ENCODE measurements at places on chromosomes 5 and 9.

DNA sequence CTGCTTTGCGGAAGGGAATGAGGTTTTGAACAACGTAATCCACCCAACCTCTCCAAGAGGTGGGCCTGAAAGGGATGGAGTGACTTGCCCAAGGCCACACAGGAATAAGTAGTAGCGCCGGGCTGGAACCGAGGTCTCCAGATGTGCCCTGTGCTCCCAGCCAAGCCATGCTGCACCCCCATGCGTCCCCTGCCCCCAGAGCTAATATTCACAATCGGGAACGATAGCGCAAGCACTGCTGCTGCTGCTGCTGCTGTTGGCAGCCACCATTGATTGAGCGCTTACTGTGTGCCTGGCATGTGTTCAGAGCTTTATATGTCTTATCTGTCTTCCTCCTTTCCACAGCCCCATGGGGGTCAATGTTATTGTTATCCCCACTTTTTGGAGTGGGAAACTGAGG lies 43.9 kb downstream of the AMBP start:
- no peak for DNase-seq

- peak; percentile 77 for DNase-seq
Measured at GRCh38 chr5:136814619-136815378, 449.5 kb upstream of the TRPC7 start.

- peak; percentile 11 for DNase-seq
Measured at GRCh38 chr5:60674251-60675069, 25.5 kb downstream of the DEPDC1B start.

DNA sequence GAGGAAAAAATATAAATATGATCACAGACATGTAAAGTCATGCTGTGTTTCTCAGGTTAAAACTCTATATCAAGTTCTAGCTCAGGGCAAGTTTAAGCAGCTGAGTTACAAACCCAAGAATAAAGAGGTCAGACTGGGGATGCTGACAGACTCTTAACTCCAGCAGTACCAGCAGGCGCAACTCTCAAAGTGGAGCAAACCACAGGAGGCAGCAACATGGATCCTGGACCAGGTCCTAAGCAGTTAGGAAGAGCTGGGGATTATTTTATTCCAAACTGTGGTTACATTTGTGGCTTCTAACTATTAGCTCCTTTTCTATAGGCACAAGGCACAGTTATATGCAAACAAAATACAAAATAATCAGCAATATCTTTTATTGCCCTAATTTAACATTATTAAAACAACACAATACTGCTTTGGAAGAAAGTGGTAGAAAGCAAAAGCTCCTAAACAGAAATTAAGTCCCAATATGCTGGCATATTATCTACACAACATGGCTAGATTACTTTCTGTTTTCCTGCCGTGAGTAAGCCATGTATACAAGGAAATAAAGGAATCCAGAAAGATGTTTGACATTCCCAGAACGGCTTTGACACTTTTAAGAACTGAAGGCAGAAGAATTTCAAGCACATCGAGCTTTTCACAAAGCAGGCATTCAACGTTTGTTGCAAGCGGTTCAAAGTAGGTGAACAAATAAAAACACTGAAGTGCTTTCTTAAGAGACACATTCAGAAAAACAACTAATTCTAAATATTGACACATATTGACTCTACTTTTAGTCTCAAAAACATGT lies 378.8 kb upstream of the ZNF608 start:
- no peak for DNase-seq

All from AG10803 (cell line).